ENCODE measurements at places on chromosomes 6 and 20. TPM values are rescaled to one million over a fixed set of nuclear protein-coding genes. Genes with fewer than 3 reads are reported as not detected.

GRCh38 chr6:144438103-144438502, 153.0 kb downstream of the UTRN start:
- DNase-seq, result no peak

KCNK5 gene
- 33.8 TPM for total RNA-seq

- no peak for DNase-seq
These were observed 18.6 kb upstream of the MCM3 start for GRCh38 chr6:52303178-52303577.

DNA sequence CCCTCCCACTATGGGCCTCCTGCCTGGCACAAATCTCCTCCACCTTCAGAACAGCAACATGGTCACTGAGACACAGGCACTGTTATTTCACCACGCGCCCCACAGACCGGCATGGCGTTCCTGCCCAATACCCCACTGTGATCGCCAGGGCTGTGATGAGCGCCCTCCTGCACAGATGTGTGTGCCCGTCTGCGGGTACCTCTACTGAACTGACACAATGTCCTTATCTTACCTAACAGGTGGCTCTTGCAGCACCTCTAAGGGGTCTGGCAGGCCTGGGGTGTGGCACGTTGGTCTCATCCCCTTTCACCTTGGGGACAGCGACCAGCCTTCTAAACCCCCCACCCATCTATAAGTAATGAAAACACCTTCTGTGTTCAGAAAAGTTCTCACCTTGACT, 64.2 kb downstream of the STAU1 start:
- DNase-seq, result no peak
